ENCODE measurements at places on chromosomes 11 and 22.

GRCh38 chr11:113796663-113797259, 17.2 kb downstream of the CLDN25 start:
- DNase-seq, result no peak

GRCh38 chr11:737366-737765, 9.9 kb upstream of the TALDO1 start:
- no peak for DNase-seq

- DNase-seq, result no peak
These were observed 2.3 kb downstream of the ADORA2A start for GRCh38 chr22:24429411-24430365.

GRCh38 chr11:94820480-94820879, 52.3 kb downstream of the AMOTL1 start:
- no peak for DNase-seq

DNA sequence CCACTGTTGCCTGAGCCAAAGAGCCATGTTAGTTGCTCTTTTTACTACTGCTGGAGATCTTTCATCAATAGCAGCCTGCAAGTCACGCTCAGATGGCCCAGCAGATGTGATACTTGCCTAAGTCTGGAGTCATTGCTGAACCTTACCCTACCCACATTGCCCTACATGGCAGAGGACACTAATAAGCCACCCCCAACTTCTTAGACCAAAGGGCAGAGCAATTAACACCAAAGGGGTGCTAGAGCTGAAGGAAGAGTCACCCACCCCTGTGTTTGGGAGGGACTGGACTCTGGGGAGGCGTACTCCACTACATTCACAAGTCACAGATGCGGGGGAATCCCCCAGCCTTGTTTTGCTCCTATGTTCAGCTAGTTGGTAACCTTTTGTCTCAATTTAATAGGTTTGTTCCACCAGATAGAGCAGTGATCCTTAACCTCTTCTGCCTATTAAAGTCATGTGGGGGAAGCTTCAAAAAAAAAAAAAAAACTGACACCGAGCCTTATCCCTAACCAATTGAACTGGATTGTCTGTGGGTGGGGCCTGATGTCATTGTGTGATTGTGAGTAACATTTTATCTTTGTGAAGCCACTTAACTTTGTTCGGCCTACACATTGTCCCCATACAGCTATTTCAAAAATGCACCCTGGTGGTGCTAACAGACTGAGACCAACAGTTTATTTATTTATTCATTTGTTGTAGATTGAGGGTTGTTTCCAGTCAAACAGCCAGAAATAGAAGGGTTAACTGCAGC, 13.1 kb downstream of the ADM start:
- DNase-seq, result no peak

DNA sequence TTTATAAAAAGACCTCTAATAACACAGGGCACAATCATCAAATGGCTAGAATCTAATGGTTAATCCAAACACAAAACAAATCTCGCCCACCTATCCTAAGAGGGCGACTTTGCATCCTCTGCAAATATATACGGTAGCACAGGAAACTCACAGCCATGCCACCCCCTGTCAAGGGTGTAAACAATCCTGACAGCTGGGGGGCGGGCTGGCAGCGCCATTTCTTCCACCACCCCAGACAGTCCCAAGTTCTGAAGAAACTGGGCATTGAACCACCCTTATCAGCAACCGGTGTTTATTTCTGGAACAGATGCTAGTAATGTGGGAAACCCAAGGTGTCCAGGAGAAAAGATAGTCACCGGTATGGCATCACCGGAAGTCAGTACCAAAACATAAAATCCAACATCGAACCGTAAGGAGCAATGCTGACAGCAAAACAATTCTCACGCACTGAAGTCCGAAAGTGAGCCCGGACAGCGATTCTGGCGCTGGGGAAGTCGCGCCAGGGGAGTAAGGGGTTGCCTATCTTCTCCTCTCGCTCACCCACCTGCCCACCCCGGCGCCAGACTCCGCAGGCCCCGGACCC, 825 bp downstream of the FBXO3 start:
- no peak for DNase-seq

- no peak for DNase-seq
These were observed 84.0 kb downstream of the GGTLC2 start for GRCh38 chr22:22728382-22728781.

- no peak for DNase-seq
These were observed 15.8 kb upstream of the ZC3H12C start for GRCh38 chr11:110077346-110077745.

- no peak for DNase-seq
These were observed 73.2 kb upstream of the FGF3 start for GRCh38 chr11:69892237-69892985.

DNA sequence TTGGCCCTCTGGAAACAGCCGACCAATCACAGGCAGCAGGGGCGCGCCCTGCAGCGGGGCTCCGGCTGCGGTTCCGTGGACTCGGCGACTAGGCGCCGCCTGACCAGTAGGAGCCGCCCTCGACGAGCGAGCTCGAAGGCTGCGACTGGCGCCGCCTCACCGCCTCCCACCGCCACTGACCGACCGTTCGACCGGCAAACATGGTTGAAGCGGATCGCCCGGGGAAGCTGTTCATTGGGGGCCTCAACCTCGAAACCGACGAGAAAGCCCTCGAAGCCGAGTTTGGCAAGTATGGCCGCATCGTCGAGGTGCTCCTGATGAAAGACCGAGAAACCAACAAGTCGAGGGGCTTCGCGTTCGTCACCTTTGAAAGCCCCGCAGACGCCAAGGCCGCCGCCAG, at the start of gene RBMXL2:
Gene RBMXL2 (plus strand): TSS at position 78 of the 400 bp plus-strand sequence. CDS start 123 bp downstream, at position 201.
- no peak for DNase-seq

DNA sequence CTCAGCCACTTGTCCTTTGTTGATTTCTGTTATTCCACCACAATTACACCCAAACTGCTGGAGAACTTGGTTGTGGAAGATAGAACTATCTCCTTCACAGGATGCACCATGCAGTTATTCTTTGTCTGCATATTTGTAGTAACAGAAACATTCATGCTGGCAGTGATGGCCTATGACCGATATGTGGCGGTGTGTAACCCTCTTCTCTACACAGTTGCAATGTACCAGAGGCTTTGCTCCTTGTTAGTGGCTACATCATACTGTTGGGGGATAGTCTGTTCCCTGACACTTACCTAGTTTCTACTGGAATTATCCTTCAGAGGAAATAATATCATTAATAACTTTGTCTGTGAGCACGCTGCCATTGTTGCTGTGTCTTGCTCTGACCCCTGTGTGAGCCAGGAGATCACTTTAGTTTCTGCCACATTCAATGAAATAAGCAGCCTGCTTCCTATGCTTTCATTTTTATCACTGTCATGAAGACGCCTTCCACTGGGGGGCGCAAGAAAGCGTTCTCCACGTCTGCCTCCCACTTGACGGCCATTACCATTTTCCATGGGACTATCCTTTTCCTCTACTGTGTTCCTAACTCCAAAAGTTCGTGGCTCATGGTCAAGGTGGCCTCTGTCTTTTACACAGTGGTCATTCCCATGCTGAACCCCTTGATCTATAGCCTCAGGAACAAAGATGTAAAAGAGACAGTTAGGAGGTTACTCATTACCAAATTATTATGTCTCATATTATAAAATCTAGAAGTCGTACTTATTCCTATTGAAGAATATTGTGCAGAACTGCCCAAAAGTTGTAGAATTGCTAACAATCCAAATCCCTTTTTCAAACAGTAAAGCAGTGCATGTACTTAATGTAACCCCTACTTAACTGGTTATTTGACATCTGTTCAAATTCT, 53.2 kb downstream of the OR4C6 start:
- DNase-seq, result no peak

- no peak for DNase-seq
These were observed 129.5 kb downstream of the UVRAG start for GRCh38 chr11:75944515-75944914.

DNA sequence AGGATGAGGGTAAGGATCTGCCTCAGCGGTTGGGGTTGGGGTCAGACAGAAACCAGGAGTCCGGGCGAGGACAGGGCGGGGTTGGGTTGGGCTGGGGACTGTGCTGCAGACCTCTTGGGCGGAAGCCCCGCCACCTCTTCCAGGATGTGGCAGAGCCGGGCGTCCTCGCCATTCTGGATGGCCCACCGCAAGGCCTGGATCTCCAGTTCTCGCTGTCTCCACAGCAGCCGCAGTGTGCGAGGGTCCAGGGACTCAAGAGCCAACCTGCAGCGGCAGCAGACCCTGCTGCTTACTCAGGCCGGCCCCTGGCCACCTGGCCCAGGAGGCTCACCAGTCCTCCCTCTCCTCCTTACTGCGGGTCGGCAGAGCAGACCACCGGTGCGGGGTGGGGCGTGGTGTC, 2.0 kb downstream of the LMNTD2 start:
- no peak for DNase-seq

GRCh38 chr22:20472629-20473442, 22.8 kb downstream of the KLHL22 start:
- no peak for DNase-seq

DNA sequence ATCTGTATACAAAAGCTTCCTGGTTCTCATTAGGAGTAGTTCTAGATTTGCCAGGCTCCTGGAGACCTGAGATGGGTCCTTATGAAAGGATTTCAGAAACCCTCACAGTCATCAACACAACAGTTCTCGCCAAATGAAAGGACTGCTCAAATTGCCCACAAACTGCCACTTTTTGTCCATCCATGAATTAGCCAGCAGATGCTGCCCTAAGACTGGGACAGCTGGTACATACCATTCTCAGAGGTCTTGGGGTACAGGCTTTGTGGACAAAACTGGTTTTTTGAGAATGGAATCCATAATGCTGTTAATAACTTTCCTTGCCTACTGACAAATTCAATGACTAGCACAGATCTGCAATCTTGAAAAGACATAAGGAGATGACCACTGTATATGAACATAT, 23.4 kb upstream of the BDNF start:
- DNase-seq, result no peak

- DNase-seq, result no peak
These were observed 33.2 kb upstream of the LMO1 start for GRCh38 chr11:8296872-8297271.

DNA sequence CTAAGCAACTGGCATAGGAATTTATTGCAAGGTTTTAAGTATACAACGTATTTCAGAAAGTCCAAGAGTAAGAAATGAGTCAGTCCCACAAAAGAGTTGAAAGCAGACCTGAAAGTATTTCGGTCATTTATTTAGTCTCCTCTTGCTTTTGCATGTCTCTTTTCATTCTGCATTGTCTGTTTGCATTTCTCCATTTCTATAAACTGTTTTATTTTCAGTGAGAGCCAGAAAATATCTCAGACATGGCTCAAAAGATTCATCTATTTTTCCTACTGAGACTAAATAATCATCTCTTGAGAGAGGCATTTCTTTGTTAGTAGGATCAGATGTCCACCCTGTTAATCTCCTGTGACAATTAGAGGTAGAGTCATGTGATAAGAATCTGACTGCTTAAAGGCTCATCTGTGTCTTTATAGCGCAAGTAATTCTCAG, 219.1 kb upstream of the CCDC179 start:
- DNase-seq, result no peak

- no peak for DNase-seq
These were observed 6.6 kb upstream of the CDC42BPG start for GRCh38 chr11:64850979-64851567.

DNA sequence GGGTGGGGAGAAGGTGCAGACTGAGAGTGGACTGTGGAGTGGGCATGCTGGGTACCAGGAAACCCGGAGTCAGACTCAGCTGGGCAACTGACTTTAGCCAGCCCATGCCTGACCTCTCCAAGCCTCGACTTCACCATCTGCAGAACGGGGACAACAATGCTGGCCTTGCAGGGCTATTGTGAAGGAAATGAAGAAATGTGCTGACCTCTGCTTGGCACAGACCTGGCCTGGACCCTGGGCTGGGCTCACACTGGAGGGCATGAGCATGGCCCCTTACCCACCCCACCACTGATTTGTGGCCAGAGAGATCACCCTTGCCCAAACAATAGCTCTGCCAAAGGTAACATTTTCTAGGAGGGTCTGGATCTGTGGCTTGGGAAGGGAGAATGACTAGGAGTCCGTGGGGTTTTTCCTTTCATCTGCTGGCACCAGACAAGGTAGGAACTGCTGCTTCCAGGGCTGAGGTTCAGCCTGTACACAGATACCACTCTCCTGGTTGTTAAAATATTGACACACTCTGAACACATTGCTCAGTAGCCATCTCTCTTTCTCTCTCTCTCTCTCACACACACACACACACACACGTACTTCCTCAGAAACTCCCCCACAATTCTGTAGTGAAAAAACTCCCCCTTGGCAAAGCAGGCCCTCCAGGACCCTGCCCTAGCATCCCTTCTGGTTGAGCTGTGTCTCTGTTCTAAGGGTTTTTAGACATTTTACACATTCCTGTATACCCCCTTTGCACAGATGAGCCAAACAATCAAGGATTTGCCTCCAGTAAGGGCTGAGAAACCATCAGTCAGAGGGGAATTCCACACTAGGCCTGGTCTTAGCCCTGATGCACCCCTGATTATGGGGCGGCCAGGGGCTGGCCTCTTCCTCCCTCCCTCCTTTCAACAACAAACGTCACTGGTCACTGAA, 1.0 kb downstream of the MOGAT2 start:
- DNase-seq, result no peak

DNA sequence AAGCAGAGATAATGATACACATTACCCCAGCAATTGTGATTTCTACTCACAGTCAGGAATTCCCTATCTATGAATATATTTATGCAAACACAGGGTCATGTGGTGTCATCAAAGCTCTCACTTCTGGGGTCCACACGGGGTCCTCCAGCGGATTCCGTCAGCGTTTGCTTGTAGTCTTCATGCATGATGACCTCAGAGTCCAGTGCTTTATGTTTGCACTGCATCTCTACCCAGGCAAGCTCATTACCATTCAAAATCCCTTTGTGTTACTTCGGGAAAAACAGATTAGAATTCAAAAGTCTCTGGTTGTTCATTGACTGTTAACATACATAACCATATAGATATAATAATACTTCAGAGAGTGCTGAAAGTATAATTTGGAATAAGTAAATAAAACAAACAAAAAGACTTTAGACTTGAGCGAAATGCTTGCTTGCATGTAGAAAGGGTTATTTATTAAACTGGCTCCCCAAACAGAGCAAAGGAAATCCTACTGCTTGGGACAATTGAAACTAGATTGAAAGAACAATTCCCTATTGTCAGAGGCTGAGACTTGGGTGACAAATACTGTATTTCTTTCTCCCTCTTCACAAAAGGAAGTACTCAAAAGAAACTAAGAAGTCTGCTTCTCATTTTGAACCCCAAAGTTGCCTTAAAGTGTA, 423.1 kb downstream of the ETS1 start:
- DNase-seq, result no peak

DNA sequence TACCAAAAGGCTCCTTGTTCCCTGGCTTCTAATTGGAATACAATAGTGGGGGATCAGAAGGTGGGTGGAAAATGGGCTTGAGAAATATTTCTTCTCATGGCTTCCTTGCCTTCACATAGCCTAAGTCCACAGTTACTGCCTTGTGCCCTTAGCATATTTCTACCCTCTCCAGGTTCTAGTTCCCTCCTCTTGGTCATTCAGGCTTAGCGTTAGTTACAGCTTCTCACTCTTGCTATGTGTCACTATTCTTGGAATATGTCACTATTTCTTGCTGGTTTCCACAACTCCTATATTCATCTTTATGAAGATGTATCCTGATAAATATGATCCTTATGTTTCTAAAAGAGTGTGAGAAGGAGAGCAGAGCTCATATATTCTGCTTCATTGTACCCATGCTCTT, 2.5 kb downstream of the OR2D2 start:
- no peak for DNase-seq

Measured in pulmonary artery endothelial cell (primary cell).